ENCODE measurements at places on chromosomes 6 and 20. TPM values are rescaled to one million over a fixed set of nuclear protein-coding genes. Genes with fewer than 3 reads are reported as not detected.

- H3K36me3 ChIP-seq, result no peaks in the 10 kb centered on the region
- H3K27ac ChIP-seq, result no peak overlapping the region
- H3K4me1 ChIP-seq, result peaks cover 2% of the 10 kb centered on the region
- no peak overlapping the region for H3K4me3 ChIP-seq
- H3K27me3 ChIP-seq, result no peaks in the 10 kb centered on the region
- peak; percentile 46 for DNase-seq
Observed at GRCh38 chr6:14066782-14067406, 50.7 kb upstream of the CD83 start.

Gene CMTR1
- 234 TPM for total RNA-seq

DNA sequence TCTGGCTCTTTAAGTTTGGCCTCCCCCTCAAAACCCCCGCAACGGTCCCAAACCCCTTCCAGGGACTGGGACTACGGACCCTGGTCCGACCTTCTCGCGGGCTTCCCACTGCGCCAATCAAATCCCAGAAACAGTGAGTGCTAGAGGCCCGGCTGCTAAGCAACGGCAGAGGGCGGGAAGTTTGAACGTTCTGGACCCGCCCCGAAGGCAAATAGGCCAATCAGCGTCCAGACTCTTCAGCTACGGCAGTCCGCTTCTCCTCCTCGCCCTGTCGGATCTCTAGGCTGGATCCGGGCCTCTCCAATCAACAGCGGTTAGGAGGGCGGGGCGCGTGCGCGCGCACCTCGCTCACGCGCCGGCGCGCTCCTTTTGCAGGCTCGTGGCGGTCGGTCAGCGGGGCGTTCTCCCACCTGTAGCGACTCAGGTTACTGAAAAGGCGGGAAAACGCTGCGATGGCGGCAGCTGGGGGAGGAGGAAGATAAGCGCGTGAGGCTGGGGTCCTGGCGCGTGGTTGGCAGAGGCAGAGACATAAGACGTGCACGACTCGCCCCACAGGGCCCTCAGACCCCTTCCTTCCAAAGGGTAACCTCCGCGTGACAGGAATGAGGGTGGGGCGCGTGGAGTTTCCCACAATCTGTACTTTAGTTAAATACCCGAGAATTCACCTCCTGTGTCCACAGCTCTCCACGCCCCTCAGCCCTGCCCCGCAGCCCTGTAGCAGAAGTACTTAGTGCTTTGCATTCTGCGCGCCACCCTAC lies at the start of gene MSH5:
Gene MSH5 (plus strand): TSS at position 367 of the 758 bp plus-strand sequence. CDS start 462 bp downstream, outside the sequence.
- H3K4me3 ChIP-seq, result peak within 1 kb of the TSS; percentile 74
- peaks cover 19% of the 10 kb centered on the region for H3K4me1 ChIP-seq
- DNase-seq, result peak; percentile 99
- peak within 1 kb of the TSS; percentile 10 for H3K27ac ChIP-seq
- H3K27me3 ChIP-seq, result no peaks in the 10 kb centered on the region

Gene BHLHE23
- total RNA-seq, result 5.3 TPM

GRCh38 chr6:100491952-100492670 lies 27.4 kb upstream of the SIM1 start:
- H3K27me3 ChIP-seq, result no peaks in the 10 kb centered on the region
- no peak for DNase-seq
- H3K4me3 ChIP-seq, result no peak overlapping the region
- no peaks in the 10 kb centered on the region for H3K36me3 ChIP-seq
- no peak overlapping the region for H3K27ac ChIP-seq
- H3K4me1 ChIP-seq, result no peaks in the 10 kb centered on the region

Gene BTN1A1
- 0.31 TPM for total RNA-seq

GRCh38 chr20:3404402-3404801 lies 3.1 kb downstream of the DNAAF9 start:
- H3K36me3 ChIP-seq, result no peaks in the 10 kb centered on the region
- no peak overlapping the region for H3K27ac ChIP-seq

DNA sequence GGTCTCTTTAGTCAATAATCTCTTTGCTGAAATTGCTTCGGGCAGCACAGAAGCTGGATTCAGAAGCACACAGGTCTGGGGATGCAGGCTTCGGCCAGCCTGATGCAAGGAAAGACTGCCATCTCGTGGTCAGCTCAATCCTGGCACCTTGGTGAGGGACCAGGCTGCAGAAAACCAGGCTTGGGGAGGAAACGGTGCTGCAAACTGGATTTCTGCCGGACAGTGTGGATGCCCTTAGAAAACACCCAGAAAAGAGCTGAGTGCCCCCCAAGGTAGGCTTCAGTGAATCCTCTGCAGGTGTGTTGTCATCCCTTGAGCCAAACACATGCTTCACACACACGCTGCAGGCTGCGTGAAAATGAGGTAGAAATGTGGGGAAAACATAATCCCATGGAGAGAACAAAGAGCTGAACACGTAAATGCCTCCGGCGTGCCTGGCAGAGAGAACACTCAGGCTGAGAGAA lies 89.8 kb upstream of the PAX1 start:
- H3K27me3 ChIP-seq, result no peaks in the 10 kb centered on the region
- no peaks in the 10 kb centered on the region for H3K36me3 ChIP-seq
- H3K27ac ChIP-seq, result no peak overlapping the region
- DNase-seq, result peak; percentile 71
- H3K4me1 ChIP-seq, result no peaks in the 10 kb centered on the region

GRCh38 chr6:148452876-148453275 lies 110.2 kb downstream of the SASH1 start:
- H3K36me3 ChIP-seq, result no peaks in the 10 kb centered on the region
- no peaks in the 10 kb centered on the region for H3K4me1 ChIP-seq
- no peak overlapping the region for H3K4me3 ChIP-seq
- H3K27ac ChIP-seq, result no peak overlapping the region

Gene COL9A3
- 50.6 TPM for total RNA-seq

Gene FGD2
- 7.0 TPM for total RNA-seq

DNA sequence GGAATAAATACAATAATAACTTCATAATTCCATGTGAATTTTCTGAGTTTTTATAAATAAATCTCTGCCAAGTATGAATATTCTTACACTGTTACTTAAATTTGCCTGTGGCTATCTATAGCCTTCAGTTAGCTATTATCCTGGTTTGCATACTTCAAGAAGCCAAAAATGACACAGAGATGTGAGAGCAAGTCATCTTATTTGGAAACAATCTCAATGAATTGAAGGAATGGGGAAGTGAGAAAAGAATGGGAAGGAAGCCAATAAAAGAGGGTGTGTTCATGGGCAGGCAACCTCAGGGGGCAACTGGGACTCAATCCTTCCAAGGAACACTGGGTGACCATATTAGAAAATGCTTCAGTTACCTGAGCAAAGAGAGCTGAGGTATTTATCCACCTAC lies 9.9 kb downstream of the HAO1 start:
- no peaks in the 10 kb centered on the region for H3K36me3 ChIP-seq
- no peaks in the 10 kb centered on the region for H3K4me1 ChIP-seq
- no peak overlapping the region for H3K27ac ChIP-seq
- H3K27me3 ChIP-seq, result no peaks in the 10 kb centered on the region

Gene MUC22
- 0.87 TPM for total RNA-seq

DNA sequence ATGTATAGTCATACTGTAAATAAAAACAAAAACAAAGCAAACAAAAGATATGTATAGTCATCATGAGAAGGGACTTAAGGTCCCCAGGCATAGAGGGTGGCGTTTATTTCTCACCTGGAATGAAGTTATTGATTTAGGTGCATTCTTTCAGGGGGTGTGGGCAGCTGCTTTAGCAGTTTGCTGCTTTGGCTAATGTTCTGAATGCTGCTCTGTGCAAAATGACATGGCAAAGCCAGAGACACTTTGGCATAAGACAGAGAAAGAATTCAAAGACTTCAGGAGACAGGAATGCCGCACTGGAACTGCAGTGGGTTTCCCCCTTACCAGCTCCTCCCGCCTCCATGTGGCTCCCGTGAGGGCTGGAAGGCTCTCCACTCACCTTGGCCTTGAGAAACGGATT lies 36.4 kb upstream of the NELFCD start:
- DNase-seq, result no peak
- H3K36me3 ChIP-seq, result no peaks in the 10 kb centered on the region
- H3K27me3 ChIP-seq, result no peaks in the 10 kb centered on the region

- no peak overlapping the region for H3K27ac ChIP-seq
- H3K27me3 ChIP-seq, result no peaks in the 10 kb centered on the region
- H3K4me1 ChIP-seq, result no peaks in the 10 kb centered on the region
- no peak overlapping the region for H3K4me3 ChIP-seq
Observed at GRCh38 chr20:32387252-32387651, 29.1 kb downstream of the ASXL1 start.

- H3K4me3 ChIP-seq, result no peak overlapping the region
- H3K36me3 ChIP-seq, result no peaks in the 10 kb centered on the region
- H3K27ac ChIP-seq, result no peak overlapping the region
Observed at GRCh38 chr6:132789396-132789776, 9.1 kb downstream of the SLC18B1 start.

DNA sequence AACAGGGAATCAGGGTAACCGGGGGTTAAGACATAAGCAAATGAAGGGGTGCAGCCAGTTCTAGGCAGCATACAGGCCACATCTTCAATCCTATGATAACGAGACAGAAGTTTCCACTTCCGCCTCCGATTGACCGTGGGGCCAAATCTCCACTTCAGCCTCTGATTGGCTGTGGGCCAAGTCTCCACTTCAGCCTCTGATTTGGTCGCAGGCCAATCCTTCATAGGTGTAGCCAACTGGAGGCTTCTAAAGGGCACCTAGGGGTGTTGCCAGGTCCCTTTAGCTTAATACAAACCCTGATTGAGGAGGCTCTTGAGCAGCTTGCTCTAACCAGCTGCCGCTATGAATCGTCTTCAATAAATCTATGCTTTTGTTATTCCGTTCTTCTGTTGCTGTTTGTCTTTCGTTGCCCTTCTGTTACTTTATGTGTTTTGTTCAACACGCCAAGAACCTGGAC lies 2.1 kb upstream of the ERGIC3 start:
- H3K27ac ChIP-seq, result no peak overlapping the region
- H3K4me3 ChIP-seq, result no peak overlapping the region
- DNase-seq, result peak; percentile 75
- peaks cover 12% of the 10 kb centered on the region for H3K4me1 ChIP-seq
- H3K36me3 ChIP-seq, result no peaks in the 10 kb centered on the region

Gene SLC16A10
- total RNA-seq, result 12.0 TPM

- H3K27ac ChIP-seq, result no peak overlapping the region
- peak; percentile 54 for DNase-seq
- H3K4me1 ChIP-seq, result no peaks in the 10 kb centered on the region
- no peak overlapping the region for H3K4me3 ChIP-seq
- H3K27me3 ChIP-seq, result no peaks in the 10 kb centered on the region
Observed at GRCh38 chr6:164911873-164912580, 397.4 kb downstream of the C6orf118 start.

GRCh38 chr6:28134716-28135115 lies 7.0 kb upstream of the ZKSCAN8 start:
- no peak overlapping the region for H3K4me3 ChIP-seq
- H3K27ac ChIP-seq, result no peak overlapping the region
- no peaks in the 10 kb centered on the region for H3K27me3 ChIP-seq
- H3K4me1 ChIP-seq, result peaks cover 13% of the 10 kb centered on the region

- no peak for DNase-seq
- no peak overlapping the region for H3K4me3 ChIP-seq
- no peak overlapping the region for H3K27ac ChIP-seq
- no peaks in the 10 kb centered on the region for H3K27me3 ChIP-seq
Observed at GRCh38 chr20:36988494-36988966, 37.0 kb upstream of the SAMHD1 start.

DNA sequence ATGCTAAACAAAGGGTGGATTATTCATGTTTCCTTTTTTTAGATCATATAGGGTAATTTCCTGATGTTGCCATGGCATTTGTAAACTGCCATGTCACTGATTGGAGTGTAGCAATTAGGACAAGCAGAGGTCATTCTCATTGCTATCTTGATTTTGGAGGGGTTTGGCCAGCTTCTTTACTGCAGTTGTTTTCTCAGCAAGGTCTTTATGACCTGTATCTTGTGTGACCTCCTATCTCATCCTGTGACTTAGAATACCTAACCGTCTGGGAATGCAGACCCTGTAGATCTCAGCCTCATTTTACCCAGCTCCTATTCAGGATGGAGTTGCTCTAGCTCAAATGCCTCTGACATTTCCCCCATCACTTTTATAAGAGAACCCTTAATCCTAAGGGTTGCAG lies 53.6 kb downstream of the CDS2 start:
- no peaks in the 10 kb centered on the region for H3K27me3 ChIP-seq
- no peak for DNase-seq
- no peaks in the 10 kb centered on the region for H3K36me3 ChIP-seq

DNA sequence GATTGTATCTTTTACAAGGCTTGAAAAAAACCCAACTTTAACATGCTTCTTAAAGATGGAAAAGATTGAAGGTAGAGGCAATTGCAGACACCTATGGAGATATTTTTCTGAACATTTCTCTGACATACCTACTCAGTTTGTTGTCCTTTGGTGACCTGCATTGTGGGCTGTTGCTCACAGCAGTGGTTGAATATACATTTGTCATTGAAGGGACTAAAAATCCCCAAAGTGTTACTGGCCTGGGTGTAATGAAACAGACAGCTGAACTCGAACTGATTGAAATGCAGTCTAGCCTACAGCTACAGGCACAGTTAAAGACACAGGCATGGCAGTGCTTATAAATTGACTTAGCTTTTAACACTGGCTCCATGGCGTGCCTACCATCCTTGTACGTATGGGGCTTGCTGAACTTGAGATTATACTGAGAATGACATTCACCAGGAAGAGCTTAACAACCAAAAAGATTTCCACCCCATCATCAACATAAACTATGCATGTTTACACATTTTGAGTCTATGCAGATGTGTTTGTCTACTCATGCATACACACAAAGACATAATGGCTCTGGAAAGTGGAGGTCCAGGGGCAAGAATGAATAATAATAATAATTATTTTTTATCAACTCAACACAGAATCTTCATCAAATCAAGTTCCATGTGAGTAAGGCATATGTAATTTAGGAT lies 83.2 kb upstream of the NOX3 start:
- H3K27me3 ChIP-seq, result no peaks in the 10 kb centered on the region
- no peak for DNase-seq
- no peaks in the 10 kb centered on the region for H3K4me1 ChIP-seq
- H3K36me3 ChIP-seq, result no peaks in the 10 kb centered on the region
- H3K27ac ChIP-seq, result no peak overlapping the region
- no peak overlapping the region for H3K4me3 ChIP-seq

Gene TGM3
- total RNA-seq, result 3.1 TPM

Gene MOG
- total RNA-seq, result not detected

Gene TMEM170B
- 8.0 TPM for total RNA-seq

DNA sequence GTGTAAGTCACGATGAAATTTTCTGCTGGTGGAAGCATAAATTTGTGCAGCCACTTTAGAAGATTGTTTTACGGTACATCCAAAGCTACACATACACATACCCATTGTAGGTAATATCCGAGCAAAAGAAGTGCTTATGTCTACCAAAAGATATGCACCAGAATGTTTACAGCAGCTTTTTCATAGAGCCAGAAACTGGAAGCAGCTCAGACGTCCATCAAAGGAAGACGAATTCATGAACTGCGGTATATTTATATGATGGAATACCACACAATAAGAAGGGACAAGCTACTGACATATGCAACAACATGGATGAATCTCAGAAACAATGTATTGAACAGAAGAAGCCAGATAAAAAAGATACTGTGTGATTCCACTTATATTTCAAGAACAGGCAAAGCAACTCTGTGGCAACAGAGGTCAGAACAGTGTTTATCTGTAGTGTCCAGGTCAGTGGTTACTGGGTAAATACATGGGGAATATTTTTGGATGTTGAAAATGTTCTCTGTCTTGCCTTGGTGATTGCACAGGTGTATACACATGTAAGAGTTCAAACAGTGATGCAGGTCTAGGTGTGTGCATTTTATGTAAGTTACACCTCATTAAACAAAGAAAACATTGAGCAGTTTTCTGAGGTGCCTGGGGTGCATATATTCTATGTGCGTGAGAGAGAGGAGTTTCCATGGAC lies 51.9 kb upstream of the EXOC2 start:
- no peaks in the 10 kb centered on the region for H3K4me1 ChIP-seq
- no peak for DNase-seq
- H3K27ac ChIP-seq, result no peak overlapping the region
- no peak overlapping the region for H3K4me3 ChIP-seq
- no peaks in the 10 kb centered on the region for H3K36me3 ChIP-seq
- no peaks in the 10 kb centered on the region for H3K27me3 ChIP-seq

Measured in testis (tissue), 5 donors.